ENCODE measurements at places on chromosomes 12 and 14.

DNA sequence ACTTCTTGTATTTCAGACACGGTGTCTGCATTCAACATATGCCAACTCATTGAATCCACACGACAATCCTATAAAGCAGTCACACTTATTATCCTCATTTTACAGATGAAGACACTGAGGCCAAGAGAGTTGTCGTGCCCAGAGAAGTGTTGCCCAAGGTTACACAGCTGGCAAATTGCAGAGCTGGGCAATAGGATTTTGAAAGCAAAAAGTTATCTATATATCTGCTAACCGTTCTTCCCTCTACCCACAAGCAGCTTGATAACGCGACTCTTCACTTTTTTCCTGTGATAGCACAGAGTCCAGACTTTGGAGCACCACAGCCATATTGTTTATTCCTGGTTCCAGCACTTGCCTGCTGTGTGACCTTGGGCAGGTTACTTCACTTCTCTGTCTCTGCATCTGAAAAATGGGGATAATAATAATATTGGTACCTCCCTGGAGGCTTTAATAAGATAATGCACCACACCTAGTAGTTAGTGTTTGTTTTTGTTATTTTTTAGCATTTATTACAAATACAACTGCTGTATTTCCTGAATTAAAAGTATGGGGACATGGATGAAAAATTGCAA, 82.2 kb downstream of the CHST11 start:
- no peak for DNase-seq

DNA sequence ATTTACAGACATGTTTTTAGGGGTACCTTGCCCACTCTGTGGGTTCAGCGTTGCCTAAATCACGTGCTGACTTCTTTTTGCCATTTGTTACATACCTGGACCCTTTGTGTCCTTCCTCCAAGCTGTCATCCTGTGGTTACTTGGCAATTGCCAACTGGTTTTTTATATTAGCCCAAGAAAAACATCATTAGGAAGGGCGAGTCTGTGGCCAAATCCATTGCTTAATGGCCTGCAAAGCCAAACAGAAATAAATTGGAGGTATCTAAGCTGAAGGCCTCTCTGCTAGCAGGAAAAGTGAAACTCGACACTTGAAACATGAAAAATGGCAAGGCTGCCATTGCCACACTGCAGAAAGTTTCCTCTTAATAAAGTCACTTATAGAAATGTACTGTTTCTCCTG, 190.4 kb downstream of the NUAK1 start:
- no peak for DNase-seq

- no peak for DNase-seq
Measured at GRCh38 chr14:74956280-74957072, 1.1 kb upstream of the PGF start.

GRCh38 chr14:88515499-88516221, 39.1 kb downstream of the PTPN21 start:
- DNase-seq, result no peak
